Ureter (tissue), 1 donor: ENCODE measurements at places on chromosomes 3 and 15.

- no peak for DNase-seq
Measured at GRCh38 chr3:59854061-59854709, 804.4 kb upstream of the CFAP20DC start.

DNA sequence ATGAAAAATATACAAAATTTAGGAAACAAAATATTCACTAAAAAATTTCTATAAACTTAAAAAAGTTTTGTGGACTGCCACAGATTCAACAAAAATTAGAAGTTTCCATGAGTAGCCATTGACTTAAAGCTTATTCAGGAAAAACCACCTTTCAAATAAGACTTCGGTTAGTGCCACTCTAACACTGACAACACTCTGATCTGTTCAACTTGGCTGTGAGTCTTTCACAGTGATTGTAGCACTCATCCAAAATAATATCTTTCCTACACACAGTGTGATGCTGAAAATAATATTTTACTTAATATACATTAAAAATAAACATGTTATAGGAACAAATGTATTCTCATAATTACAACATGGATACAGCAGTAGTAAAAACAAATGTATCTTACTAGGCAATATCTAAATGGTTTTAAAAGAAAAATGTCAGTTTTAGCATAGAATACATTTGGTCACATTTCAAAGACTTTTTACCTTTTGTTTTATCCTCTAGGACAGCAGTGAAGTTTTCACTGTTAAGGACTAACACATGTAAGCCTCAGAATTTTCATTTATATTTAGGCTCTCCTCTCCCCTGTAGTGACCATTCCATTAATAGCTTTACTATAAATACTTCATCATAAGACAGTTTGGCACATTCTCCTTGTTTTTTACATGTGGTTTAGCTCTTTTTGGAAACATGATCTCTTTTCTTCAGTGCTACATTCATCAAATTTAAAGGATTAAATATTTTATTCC is at the start of gene ASB14:
ASB14 (minus strand) TSS at position 527 of the 738 bp plus-strand sequence. CDS start 652 bp downstream, outside the sequence.
- DNase-seq: no peak

- DNase-seq: no peak
Measured at GRCh38 chr3:172591876-172592771, 68.9 kb upstream of the TNFSF10 start.

- no peak for DNase-seq
Measured at GRCh38 chr3:66376568-66376967, 124.3 kb downstream of the LRIG1 start.

DNA sequence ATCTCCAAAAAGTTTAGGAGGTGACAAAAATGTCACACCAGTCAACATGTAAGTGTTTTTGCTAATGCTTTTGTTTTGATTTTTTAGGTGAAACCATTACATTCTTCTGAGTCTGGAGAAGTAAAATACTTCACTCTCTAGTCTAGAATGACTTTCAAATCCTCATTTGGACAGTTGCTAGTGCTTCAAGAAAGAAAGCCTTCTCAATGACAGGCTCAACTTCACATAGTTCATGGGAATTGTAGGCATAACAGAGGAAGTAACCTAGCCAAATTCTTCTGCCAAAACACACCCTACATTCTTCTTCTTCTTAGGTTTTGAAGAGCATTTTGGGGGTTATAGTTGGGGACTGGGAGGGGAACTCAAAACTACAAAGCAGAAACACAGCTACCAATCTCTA is 29.4 kb upstream of the HEG1 start:
- DNase-seq: no peak

DNA sequence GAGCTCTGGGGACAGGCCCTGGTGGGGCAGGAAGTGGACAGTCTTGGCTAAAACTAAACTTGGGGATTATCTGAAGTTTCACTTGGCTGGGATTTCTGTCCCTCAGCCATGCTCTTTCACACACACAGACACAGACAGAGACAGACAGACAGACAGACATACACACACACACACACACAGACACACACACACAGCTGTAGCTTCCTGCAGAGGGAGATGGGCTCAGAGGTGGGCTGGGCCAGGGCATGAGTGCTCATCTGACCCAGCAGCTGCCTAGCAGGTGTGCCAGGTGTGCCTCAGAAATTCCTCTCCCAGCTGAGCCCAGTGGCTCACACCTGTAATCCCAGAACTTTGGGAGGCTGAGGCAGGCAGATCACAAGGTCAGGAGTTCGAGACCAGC is 3.3 kb downstream of the RHOV start:
- no peak for DNase-seq
